ENCODE measurements at places on chromosomes 4 and X.
A peak's percentile ranks its signal among the peaks of the same experiment; 100 is the strongest.

GRCh38 chr4:75545526-75545925 is 10.3 kb upstream of the ODAPH start:
- no peak for DNase-seq

- DNase-seq, result no peak
Observed at GRCh38 chr4:31984872-31985271, 1264.7 kb downstream of the PCDH7 start.

- DNase-seq, result no peak
Observed at GRCh38 chr4:145565328-145565727, 53.9 kb upstream of the MMAA start.

DNA sequence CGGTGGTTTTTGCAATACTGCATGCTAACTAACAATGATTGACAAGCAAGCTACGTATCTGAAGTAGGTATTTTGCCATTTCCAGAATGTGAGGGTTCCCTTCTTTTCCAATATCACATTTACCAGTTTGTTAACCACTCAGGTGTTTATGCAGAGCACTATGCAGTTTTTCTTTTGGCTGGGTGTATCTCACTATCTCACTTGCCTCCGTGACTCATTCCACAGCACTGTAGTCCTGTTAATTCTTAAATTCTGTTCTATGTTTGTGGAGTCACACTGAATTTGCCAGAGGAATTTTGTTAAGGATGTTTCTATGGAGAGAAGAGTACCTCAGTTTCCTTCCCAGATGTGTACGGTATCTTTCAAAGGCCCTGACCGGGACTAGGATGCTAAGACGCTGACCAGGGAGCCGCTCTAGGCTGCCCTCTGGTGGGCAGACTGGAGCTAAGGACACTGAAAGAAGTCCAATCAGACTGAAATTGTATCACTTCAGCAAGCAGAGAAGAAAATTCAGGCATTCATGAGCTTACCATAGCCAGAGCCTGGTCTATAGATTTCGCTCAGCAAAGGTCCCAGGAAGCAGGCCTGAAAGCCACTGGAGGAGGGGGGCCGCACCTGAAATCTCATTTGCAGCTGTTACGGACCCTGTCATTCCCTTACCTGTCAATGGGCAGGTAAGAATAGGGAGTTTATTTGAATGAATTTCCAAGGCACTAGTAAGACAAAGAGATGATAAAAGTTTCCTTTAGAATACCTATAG is 388.4 kb upstream of the SPOCK3 start:
- peak; percentile 45 for DNase-seq

DNA sequence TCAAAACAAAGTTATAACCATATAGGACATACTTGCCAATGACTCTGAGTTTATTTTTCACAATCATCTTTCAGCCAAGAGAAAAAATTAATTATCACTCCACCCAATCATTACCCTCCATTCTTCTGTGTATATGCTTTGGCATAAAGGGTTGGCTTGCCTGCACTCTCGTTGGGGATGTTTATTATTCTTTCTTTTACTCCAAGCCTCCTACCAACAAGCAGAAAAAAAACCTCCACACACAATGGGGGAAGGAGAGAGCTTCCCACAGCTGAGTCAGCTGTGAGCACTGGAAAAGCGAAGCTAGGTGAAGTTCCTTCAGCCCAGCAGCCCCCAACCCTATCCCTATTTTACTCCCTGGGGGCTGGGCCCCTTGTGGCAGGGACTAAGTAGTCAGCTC is 1.5 kb downstream of the OPHN1 start:
- DNase-seq, result no peak

DNA sequence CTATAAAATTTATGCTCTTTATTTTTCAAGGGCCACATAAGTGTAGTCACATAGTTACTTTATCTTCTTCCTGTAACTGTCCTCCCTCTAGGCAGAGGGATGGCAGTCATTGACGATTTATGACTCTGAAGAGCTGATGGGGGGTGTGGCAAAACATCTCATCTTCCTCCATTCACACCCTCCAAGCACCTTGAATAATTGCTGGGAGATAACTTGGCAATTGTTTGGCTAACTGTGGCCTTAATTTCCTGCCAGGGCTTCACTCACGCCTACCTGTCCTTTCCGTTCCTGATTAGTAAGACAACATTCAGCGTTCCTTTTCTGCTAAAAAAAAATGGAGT is 329.2 kb downstream of the ARHGAP10 start:
- peak; percentile 40 for DNase-seq

- no peak for DNase-seq
Observed at GRCh38 chr4:186294160-186294559, 28.2 kb downstream of the F11 start.

DNA sequence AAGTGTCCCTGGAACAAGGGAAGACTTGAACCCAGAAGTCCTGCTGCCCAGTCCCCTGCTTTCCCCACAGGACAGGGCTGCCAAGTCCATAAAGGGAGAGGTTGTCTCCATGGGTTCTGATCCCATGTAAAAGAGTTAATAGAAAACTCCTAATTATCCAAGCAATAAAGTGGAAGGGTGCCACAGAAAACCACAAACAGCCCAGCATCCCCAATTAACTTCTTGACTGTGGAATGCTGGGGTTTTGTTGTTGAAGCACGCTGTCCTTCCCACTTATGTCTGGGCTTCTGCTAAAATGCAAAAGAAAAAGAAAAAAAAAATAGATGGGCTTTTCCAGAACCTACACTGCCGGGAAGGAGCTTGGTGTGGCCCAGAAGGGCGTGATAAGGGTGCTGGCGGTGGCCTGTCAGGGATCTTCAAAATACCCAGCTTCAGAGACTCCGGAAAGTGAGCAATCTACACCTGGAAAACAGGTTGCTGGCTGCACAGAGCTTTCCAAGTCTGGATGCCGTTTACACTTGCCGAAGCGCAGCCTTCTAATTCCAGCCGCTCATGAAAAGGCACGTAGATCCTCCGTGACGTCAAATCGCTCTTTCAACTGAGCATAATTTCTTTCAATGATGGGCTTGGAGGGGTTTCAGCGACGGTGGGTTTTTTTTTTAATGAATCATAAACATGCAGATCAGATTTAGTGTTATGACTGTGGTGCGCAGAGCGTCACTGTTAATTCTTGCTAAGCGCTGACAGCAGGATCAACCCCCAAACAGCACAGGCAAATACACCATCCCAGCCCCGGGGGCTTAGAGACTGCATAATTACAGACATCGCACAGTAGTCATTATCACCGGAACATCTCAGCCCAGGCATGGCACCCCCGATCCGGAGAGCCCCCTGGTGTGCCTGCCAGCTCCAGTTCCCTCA is 197.6 kb downstream of the BCOR start:
- no peak for DNase-seq

DNA sequence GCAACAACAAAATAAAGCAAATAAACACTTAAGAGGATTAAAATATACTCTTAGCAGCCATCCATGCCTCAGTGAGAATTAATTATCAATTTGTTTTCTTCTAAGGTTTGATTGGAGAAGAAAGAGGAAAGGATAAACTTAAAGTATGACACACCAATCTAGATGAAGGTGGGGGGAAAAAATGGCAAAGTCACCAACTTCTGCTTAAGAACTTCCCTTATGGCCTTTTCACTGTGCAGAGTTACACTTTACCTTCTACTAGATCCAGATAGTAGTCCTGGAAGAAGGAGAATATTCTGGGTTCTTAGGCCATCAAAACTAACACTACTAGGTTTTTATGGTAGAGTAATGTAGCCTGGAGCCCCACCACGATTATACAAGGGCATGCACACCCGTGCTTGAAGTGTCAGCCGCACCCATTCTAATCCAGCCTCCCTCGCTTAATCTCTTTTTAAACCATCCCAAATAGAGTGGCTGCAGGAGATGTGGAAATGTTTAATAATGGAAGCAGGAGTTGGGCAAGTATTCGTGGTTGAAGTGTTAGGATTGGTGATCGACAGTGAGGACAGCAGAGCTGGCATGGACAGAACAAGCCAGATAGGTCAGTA is 14.1 kb downstream of the ENPEP start:
- no peak for DNase-seq

- no peak for DNase-seq
Observed at GRCh38 chr4:122739174-122739573, 6.7 kb downstream of the BBS12 start.

DNA sequence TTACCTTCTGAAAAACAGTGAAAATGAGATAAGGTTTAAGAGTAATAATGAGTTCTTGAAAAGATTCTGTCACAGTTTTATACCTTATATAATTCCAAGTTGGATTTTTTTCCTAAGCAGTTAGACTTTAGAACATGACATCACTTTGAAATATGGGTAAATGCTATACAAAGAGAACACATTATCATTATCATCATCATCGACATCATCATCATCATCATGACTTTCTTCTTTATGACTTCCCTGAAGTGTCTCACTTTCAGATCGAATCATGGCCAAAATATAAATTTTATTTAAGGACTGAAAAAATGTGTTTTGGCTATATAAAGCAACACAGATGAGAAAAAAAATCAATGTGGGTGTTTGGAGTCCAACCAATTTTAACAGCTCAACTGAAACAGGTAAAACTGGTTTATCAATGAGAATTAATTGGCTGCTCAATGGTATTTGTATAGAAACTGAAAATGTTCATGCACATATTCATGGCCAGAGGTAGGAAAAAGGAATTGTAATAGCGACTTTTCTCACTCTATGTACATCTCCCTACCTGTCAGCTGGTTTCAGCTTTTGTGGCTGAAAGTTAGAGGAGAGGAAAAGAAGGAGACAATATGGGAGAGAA is 243.1 kb upstream of the GPC4 start:
- DNase-seq, result no peak

- DNase-seq, result no peak
Observed at GRCh38 chrX:119648421-119648775, 42.2 kb upstream of the NKRF start.

- no peak for DNase-seq
Observed at GRCh38 chr4:5385741-5386311, 322.5 kb downstream of the EVC2 start.

- DNase-seq, result no peak
Observed at GRCh38 chr4:2375427-2375826, 43.0 kb downstream of the ZFYVE28 start.

- DNase-seq, result no peak
Observed at GRCh38 chr4:94974773-94975172, 217.0 kb downstream of the BMPR1B start.

- no peak for DNase-seq
Observed at GRCh38 chr4:55733932-55734331, 85.7 kb upstream of the EXOC1L start.

DNA sequence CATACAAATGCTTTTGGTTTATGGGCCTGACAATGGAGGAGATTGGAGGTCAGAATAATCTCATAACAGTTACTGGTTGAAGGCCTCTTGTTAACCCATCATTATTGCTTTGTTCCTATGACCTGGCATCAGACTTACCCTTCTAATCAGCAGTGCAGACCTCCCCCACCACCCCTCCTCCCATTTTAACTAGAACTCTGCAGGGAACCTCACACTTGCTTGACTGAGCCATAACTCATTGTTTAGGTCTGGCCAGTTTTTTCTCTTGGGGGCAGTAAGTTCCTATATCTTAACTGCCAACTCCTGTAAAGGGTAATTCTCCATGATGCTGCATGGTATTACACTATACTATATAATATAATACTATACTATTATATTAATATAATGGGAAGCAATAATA is 609.3 kb downstream of the IL1RAPL1 start:
- no peak for DNase-seq

- DNase-seq, result no peak
Observed at GRCh38 chr4:150323406-150324325, 245.4 kb downstream of the DCLK2 start.

DNA sequence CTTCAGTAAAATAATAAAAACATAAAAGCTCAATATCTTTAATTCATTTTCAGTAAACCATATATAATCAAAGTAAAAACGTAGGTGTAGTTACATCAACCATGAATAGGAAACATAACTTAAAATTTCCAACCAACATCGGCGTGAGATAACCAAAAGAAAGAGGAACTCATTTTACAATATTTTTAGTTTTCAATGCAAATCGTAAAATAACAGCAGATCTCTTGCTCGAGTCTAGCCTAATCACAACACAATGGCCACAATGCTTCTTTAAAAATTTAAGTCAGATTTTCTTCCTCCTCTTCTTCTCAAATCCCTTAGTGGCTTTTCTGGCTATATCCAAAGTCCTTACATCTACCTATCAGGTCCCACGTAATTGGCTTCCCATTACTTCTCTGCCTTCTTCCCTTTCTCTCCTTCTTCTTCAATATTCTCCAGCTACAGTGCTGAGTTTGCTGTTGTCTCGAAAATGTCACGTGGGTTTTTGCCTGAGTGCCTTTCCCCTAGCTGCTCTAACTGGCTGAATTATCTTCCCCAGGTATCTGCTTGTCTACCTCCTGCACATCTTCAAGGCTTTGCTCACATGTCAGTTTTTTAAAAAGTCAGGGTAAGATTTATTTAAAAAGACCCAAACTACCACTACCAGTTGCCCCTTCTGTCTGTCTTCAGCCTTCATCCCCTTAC is 90.9 kb upstream of the BANK1 start:
- no peak for DNase-seq

GRCh38 chr4:137432446-137433311 is 99.6 kb downstream of the PCDH18 start:
- no peak for DNase-seq

GRCh38 chr4:189826657-189827056 is 114.0 kb upstream of the FRG1 start:
- no peak for DNase-seq

- DNase-seq, result no peak
Observed at GRCh38 chrX:97790850-97791249, 907.1 kb downstream of the RPA4 start.

GRCh38 chrX:65034668-65035445 is 58.6 kb upstream of the ZC4H2 start:
- DNase-seq, result peak; percentile 83

DNA sequence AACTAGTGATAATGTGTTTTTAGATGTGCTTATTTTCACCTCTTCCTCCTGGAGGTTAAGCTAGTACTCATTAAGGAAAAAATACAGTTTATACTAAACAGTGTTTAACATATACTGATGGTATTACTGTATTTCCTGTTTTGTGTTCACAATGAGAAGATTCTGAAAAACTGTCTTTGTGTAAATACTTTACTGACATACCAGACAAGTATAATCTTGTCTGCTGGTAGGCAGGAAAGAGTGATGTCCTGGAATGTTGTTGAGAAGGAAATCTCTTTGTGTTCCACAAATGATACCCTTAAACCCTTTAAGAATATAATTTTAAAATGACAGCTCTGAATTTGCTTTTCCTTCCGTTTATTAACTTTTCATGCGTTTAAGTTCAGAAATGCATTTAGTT is 205.5 kb upstream of the NUDT6 start:
- no peak for DNase-seq

DNA sequence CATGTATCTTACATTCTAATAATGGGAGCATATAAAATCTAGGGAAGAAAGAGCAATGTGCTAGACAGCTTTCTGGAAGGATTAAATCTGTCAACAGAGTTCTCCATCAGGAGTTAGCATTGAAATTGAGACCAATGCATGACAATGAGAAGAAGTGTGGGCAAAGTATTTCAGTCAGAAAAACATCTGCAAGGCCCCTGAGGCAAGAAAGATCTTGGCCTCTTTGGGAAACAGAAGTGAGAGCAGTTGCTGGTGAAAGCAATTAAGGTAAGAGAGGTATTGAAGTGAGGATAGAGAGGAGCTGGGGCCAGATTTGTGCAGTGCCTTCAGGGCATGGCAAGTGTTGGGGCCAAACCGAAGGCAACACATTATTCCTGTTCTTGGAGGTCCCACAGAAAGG is 999.1 kb downstream of the STPG2 start:
- no peak for DNase-seq

Data from activated naive CD4-positive, alpha-beta T cell treated with anti-CD3 and anti-CD28 coated beads for 36 hours (primary cell).